Naive B cell (primary cell): ENCODE measurements at places on chromosomes 12 and 14.

DNA sequence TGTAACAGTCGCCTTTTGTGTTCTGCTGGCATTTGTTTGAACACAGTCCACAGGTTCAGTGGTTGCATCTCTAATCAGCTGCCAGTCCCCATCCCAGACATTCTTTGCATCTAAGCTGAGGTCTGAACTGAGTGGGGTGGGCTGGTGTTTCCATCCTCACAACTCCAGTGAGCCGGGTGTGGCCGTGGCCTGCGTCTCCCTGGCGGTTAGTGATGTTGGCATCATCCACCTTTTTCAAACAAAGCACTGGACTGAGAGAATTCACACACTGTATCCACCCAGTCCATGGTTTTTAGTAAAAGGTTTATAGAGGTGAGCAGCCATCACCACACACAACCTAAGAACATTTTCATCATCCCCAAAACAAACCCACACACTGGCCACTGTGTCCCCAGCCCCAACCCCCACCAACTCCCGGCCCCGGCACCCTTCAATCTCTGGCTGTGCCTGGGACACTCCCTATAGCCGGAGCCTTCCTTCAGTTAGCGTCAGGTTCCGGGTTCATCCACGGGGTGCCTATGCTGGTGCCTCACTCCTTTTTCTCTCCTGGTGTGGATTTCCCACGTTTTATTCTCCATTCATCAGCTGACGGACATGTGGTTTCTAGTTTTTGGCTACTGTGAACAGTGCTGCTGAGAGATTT is 6.5 kb downstream of the DDX51 start:
- DNase-seq: no peak

- DNase-seq: no peak
Measured at GRCh38 chr12:65656891-65657351, 167.4 kb upstream of the HMGA2 start.

DNA sequence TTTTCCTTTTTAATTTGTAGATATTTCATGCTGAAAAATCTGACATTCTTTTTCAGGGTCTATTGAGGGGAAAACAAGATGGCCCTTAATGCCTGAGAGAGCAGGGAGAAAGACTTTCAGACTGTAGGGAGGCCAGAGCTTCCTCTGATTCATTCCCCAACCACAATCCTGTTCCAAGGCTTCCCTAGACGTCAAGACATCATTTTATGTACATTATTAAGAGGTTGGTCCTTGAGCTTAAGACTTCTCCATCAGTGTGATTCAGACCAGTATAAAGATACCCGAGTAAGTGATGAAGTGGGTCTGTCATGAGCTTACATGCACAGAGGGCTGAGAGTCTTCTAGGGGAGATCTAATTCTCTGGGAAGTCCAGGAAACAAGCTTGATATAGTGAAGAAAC is 57.3 kb downstream of the AVPR1A start:
- DNase-seq: no peak

DNA sequence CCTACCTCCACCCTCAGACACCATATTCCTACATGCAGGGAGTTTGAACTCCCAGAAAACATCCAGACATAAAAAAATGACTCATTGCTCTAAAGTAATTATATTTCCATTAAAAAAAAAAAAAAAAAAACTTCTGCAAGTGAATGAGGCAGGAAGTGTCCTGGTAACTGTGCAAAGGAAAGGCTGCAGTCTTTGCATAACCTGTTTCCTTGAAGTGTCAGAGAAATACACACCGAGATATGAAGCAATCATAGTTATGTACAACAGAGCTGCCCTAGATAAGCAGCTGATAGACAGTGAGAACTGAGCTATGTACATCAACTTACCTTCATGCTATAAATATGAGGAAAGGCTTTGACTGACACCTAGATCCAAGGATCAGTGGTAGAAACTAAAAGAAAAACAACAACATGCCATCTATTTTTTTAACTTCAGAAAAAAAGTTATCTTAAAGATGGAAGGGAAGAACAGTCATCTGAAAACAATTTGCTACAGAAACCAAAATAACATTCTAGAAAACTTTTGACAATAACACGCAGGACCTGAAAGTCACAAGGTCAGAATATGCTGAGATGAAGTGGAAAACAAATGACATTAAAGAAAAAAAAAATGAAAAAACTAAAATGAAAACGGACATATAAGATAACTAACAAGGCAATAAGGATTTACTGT is 263.2 kb downstream of the SEC23A start:
- DNase-seq: no peak

DNA sequence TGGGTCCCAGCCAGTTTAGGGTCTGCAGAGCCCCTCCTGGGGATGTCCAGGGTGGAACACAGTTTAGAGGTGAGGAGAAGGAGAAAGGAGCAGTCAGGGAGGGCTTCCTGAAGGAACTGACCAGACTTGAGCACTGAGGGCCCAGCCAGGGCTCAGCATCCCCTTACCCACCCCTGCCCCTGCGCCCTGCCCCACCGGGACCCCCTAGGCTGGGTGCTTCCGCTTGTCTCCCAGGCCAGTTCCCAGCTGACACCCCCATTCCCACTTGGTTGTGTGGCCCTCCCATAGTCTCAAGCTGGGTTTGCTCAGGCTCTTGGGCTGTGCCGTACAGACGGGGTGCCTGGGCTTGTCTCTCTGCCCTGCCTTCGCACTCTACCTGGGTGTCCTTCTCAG is 26.3 kb upstream of the KIF26A start:
- DNase-seq: no peak

DNA sequence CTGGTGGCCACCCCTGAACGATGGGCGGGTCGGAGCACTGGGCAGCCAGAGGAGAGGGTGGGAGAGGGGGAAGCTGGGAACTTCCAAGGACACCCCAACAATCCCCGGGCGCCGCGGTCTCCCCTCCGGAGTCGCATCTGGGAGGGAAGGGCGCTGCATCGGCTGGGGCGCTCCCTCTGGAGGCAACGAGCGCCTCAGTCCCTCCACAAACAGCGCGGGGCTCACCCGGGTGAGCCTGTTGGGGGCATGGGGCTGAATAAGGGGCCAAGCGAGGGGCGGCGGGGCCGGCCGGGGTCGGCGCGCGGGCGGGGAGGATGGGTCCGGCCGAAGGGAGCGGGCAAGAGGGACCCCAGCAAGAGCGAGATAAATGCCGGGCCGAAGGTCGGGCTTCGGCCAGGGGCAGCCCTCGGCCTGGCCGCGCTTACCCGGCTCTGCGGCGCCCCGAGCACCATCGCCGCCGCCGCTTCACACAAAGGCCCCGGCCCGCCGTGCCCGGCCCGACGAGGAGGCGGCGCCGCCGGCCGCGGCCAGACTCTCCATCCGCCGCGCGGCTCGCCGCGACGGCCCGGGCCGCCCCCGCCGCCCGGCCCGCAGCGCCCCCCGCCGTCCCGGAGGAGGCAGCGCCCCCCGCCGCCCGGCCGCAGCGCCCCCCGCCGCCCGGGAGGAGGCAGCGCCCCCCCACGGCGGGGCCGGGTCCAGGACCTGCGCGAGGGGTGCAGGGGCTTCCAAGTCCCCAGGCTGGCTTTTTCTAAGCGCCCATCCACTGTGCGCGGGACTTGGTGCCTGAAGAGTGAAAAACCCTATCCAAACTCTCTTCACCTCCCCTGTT is at the start of gene ZBTB39:
TSS of gene ZBTB39 (minus strand) at position 567 of the 829 bp plus-strand sequence. CDS start 1,629 bp downstream, outside the sequence.
- DNase-seq: peak; percentile 76

DNA sequence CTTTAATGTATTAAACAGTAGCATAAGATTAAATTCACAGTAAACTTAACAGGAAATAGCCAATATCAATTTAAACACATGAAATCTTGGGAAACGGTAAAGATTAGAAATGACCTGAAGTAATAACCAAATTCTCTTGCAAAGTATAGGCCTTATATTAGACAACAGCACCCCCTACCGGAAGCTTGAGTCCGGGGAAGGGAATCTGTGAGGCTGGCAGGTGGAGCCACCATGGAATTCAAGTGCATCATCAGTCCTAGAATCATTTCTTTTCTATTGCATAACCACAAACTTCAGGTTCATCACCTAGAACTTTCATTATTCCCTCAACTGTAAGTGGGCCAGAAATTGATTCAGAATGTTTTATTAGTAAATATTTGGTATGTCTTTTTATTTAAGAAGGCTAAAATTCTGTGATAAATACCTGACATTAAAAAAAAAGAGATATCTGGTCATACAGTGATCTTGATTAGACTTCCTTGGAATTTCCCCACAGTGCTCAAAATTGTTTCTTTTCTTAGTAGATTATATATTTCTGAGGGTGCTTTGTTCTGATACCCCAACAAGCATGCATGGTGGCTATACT is 48.6 kb downstream of the AP5M1 start:
- peak; percentile 62 for DNase-seq

DNA sequence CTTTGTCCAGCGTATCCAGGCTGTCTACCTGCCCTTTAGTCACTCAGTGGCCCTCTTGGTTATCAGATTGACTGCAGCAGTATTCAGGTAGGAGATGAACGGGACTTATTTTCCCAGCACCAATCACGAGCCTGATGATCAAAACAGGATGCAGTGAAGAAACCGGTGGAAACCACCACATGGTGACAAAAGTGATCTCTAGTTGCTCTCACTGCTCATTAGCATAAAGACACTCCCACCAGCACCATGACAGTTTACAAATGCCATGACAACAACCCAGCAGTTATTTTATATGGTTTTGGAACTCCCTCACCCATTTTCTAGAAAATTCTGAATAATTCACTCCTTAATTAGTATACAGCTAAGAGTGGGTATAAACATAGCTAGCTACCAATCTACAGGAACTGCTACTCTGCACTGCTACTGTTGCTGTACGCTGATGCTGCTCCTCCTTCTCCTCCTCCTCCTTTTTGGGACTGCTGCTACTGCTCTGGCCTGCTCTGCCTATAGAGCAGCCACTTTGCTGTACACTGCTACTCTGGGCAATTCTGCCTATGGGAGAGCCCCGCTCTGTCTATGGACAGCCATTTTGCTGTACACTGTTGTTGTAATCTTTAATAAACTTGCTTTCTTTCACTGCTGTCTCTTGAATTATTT is 142.5 kb upstream of the SSTR1 start:
- no peak for DNase-seq

GRCh38 chr12:92008345-92008744 is 137.3 kb downstream of the BTG1 start:
- no peak for DNase-seq

DNA sequence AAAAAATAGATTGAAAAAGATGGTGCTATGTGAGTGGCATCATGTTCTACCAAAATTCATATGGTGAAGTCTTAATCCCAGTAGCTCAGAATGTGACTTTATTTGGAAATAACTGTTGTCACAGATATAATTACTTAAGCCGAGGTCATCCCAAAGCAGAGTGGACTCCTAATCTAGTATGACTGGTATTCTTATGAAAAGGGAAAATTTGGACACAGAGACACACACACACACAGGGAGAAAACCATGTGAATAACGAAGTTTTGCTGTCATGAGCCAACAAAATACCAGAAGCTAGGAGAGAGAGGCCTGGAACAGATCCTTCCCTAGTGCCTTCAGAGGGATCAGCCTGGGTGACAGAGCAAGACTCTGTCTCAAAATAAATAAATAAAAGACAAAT is 62.6 kb downstream of the FAR2 start:
- DNase-seq: no peak

DNA sequence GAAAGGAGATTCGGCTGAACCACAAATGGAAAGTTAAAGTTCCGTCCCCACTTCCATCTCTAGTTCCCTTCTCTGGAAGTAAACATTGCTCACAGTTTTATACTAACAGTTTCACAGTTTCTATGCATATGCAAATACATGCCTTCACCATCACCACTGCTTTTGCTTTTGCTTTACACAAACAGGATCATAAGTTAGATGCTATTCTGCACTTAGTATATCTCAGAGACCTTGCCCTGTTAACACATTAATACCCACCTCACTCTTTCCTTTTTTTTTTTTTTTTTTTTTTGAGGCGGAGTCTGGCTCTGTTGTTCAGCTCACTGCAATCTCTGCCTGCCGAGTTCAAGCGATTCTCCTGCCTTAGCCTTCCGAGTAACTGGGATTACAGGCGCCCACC is 890 bp downstream of the TEP1 start:
- DNase-seq: peak; percentile 62

DNA sequence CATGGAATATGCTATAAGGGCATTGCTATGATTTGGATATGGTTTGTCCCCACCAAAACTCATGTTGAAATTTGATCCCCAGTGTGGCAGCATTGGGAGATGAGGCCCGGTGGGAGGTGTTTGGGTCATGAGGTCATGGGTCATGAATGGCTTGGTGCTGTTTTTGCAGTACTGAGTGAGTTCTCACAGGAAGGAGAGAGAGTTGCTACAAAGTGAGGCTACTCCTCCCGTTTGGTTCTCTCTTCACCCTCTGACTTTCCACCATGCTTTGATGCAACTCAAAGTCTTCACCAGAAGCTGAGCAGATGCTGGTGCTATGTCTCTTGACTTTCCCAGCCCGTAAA is 388.1 kb upstream of the TMPO start:
- no peak for DNase-seq

DNA sequence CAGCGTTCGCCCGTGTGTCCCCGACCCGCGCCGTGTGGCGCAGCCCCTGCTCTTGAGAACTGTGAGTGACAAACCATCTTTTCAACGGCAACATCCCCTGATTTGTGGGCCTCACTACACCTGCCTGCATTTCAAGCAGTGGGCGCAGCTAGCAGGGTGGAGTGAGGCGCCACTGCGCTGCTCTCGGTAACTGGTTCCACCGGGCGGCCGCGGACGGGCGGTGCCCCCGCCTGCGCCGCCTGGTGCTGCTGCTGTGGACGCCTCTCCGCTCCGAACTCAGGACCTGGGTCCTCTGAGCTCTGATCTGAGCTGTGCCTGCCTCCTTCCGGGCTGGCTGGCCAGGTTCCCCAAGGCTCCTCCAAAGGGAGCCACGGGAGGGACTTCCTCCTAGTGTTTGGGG is 5.9 kb upstream of the DEGS2 start:
- no peak for DNase-seq

- no peak for DNase-seq
Measured at GRCh38 chr12:71014180-71014785, 93.7 kb upstream of the PTPRR start.

GRCh38 chr12:2260441-2260840 is 207.7 kb downstream of the CACNA1C start:
- DNase-seq: no peak

DNA sequence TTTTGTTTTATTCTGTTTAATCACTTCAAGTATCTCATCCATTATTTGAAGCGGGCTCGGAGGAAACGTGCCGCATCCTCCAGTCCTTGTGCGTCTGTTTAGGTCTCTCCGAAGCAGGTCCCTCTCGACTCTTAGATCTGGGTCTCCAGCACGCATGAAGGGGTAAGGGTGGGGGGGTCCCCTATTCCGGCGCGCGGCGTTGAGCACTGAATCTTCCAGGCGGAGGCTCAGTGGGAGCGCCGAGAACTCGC is 311 bp upstream of the LGR5 start:
- DNase-seq: no peak

DNA sequence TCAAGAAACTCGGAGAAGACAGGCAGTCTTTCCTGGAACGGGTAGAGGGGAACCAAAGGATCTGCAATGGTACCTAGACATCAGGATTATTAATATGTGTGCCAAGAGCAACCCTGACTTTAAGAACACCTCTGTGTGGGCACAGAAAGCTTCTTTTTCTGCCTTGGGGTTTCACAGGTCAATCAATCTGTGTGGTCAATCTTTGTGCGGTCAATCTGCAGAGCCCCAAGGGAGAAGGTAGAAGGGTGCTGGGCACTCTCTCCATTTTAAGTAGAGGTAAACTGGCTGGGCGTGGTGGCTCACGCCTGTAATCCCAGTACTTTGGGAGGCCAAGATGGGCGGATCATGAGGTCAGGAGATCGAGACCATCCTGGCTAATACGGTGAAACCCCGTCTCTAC is 100.7 kb downstream of the ARF6 start:
- no peak for DNase-seq

- no peak for DNase-seq
Measured at GRCh38 chr14:83733670-83734069, 1796.3 kb upstream of the FLRT2 start.

- DNase-seq: no peak
Measured at GRCh38 chr12:7068994-7069346, 8.5 kb downstream of the C1S start.
